G401 (cell line): ENCODE measurements at places on chromosomes 1 and 21. TPM values are rescaled to one million over a fixed set of nuclear protein-coding genes. Genes with fewer than 3 reads are reported as not detected.
A peak's percentile ranks its signal among the peaks of the same experiment; 100 is the strongest.

DNA sequence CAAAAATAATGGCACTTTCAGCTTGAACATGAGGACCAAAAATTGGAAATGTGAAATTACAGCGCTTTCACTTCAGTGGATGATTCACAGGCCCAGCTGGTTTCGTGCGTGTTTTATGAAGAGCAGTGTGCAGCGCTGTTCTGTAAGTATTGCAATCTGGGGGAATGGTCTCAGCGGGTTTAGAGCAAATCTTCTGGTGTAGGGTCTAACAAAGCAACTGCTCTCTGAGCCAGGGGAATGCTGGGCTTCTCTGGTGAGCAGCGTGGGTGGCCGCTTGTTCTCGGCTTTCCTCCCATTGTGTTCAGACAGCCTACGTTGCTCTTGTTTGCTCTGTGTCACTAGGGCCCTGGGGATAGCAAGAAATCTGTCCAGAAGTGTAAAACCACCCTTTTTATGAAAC, 42.4 kb upstream of the GADD45A start:
- DNase-seq = no peak

DNA sequence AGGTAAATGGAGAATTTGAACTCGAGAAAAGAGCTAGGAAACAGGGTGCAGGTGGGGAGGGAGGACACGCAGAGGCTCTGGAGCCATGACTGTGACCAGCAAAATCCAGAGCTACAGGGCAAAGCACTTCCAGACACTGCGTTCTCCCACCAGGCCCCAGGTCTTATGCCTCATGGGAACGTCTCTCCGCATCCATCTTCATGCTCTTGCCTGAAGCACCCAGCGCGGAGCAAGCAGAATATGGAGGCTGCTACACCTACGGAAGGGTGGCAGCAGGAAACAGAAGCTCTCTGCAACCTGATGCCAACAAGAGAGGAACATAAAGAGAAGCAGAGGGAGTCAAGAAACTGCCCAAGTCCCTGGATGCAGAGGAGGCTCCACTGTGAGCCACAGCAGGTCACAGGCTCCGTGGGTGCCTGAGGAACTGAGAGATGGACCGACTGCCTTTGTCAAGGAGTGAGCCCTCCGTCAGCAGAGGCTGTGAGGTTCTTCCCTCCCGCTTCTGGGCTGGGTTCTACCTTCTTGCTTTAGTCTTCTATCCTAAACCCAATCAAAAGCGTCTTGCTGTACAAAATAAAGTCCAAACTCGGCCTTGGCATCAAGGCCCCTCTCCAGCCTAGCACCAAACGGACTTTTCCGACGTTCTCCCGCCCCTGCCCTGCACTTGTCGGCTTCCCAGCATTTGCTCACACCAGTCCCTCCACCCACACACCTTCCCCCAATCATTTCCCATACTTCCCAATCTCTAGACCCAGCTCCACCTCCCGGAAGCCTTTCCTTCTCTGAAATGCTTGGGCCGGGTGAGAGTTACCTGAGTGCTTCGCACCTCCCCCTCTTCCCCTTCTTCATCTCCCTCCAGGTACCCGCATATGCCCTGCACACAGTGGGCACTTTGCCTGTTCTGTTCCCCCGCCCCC, 930 bp downstream of the DHCR24 start:
- peak; percentile 76 for DNase-seq

S100A16 gene
- total RNA-seq = 81.9 and 98.1 TPM in 2 replicates

DNA sequence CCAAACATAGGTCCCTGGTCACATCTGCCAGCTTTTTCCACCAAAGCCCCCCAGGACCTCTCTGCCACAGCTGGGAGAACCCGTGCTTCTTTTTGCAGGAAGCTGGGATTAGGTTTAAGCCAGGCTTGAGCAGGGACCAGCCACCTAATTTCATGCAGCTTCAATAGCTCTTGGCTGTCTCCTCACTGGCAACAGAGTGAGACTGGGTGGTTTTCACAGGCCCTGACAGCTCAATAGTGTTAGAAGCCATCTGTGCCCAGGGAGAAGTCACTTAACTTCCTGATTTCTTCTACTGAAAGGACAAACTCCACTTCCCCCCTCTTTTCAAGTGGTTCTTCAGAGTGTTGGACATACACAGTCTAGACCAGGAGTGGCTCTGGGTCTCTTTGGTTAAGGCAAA, 20.4 kb upstream of the SRSF4 start:
- DNase-seq = no peak

POU3F1 gene
- total RNA-seq = not detected in 2 replicates

IFI16 gene
- not detected in 2 replicates for total RNA-seq

TTLL7 gene
- not detected in 2 replicates for total RNA-seq

DNA sequence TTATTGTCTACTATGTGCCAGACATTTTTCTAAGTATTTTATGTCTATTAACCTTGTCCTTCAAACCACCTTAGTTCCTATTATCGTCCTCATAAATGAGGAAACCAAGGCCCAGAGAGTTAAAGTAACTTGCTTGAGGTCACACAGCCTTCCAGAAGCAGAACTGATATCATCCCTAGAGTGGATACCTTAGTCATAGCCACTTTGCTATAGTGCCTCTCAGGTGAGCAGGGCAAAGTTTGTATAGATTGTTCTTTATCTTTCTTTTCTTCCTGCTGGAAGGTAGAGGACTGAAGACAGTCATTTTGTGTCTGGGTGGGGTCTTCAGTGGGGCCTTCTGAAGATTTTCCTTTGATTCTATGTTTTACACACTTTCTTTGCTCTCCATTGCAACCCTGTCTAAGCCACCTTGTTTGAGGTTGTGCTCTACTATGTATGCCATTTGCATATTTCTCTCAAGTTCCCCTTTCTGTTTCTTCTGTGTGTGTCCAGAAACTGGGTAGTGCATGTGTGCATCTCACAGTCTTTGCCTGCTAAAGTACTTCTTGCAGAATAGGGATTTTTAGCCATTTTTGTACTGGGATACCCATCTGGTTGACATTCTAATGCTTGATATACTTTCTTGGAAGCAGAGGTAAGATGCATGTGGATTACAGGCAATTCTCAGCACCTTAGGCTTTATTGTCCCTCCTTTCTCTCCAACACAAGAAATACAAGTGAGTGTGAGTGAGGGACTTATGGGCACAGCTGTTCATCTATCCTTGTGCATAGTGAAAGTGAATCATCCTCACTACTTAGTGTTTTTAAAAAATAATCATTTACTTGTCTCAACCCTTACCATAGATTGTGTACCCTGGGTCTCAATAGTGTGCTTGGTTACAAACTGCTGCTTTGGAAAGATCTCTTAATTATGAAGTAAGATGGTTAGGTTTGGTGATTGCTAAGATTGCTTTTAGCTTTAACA, 207.6 kb upstream of the HMCN1 start:
- DNase-seq = no peak

GRCh38 chr21:45022348-45022675, 52.1 kb upstream of the ADARB1 start:
- no peak for DNase-seq

DNA sequence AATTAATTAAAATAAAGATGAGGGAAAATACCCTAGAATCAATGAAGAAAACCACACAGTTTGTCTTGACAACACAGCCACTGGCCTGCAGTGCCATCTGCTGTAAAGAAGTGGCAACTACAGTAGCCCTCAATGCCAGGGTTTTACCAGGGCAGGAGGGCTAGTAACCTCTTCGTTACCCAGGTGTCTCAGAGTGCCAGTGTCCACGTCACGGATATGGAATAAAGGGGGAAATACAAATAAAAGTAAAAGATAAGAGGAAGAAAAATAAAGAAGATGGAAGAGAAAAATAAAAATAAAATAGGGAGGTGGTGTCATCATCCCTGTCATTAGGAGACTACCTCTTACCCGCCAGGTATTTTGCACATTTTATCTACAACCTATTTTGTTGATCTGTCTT, 14.2 kb upstream of the SLC44A3 start:
- DNase-seq = peak; percentile 82

CHML gene
- total RNA-seq = 3.4 and 8.9 TPM in 2 replicates

DNA sequence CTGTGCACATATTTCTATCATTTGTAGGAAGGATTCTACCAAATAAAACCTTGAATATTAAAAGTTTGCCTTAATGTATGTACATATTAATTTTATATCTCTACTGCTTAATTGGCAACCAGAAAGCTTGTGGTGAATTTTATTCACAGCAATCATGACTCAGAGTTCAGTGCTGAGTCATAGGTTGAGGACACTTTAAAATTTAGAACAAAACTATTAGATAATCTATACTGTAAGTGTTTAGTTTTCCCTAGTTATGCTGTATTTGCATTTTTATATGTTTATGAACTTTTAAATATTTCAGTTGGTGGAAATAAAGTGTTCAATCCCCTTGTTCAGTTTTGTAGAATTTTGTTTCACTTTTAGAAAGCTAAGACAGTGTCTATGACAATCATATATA, 841.5 kb downstream of the KCNT2 start:
- DNase-seq = no peak

DNA sequence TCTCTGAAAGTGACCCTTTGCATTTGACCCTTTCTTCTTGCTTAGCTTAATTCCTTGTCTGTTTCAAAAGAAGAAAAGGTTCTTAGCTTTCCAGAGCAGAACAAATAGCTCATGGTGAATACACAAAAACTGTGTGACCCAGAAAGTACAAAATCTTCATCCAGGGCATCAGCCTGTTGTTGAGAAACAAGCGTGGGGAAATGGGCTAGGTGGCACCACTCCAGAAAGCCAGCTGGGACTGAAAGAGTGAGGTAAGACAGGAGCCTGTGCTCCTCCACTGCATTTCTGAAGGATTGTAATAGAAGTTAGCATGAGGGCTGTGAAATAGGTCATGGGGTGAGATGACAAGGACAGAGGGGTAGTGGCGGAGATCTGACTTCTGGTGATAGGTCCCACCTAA, 45.8 kb downstream of the CYP2J2 start:
- peak; percentile 20 for DNase-seq

- DNase-seq = no peak
Measured at GRCh38 chr1:16986560-16986959, 6.1 kb upstream of the MFAP2 start.

KIF21B gene
- total RNA-seq = 2.9 and 4.7 TPM in 2 replicates

DNA sequence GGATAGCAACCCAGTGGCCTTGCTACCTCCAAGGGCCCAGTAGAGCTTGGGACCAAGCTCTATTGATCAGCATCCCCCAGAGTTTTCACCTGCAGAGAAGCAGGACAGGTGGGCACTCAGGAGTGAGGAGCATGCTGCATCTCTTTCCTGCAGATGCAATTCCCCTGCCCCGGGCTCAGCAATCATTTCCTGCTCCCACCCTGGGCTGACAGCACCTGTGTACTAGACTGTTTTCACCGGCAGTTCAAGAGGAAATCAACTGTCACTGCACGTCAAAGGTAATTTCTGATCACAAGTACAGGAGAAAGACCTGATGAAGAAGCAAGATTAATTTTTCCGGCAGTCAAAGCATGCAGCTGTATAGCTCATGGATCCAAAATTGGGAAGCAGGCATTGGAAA, 8.8 kb upstream of the NT5C1A start:
- no peak for DNase-seq

MFSD2A gene
- 4.3 and 7.9 TPM in 2 replicates for total RNA-seq
